ENCODE measurements at places on chromosomes 6 and 20.

GRCh38 chr6:35808688-35809087, 3.5 kb downstream of the LHFPL5 start:
- DNase-seq = peak; percentile 74

DNA sequence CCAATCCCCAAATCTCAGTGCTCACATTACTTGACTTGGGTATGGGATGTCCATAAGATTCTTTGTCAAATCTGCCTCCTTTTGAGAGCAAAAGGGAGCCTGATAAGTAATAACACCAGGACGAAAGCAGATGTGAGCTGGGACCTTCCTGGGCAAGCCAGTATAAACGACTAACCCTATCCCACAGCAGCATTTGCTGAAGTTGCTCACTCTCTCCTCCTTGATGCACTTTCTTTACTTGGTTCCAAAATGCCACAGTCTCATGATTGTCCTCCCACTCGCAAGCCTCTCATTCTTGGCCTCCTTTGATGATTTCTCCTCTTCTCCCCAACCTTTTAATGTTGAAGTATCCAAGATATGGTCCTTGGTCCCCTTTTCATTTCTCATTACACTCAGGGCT, 44.7 kb upstream of the TAGAP start:
- DNase-seq = no peak

DNA sequence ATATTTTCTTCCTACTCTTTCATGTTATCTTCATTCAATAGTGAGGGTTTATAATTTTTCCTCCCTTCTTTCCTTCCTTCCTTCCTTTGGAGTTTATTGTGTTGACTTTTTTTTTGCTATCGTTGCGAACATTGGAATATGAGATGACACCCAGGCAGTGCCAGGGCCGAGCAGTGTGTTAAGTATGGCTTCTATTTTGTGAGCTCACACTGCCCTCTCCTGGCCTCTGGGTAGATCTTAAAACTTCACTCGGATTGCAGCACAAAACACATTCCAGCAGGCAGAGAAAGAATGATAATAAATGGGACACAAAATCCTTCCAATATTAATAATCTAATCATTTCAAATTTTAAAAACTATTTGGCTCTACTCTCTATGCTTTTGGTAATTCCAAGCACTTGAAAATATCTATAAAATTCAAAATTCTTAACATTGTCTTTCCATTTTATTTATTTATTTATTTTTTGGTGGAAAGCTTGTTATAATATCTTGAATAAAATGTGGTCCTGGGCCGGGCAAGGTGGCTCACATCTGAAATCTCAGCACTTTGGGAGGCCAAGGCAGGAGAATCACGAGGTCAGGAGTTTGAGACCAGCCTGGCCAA, 147.4 kb upstream of the OLIG3 start:
- DNase-seq = peak; percentile 77

DNA sequence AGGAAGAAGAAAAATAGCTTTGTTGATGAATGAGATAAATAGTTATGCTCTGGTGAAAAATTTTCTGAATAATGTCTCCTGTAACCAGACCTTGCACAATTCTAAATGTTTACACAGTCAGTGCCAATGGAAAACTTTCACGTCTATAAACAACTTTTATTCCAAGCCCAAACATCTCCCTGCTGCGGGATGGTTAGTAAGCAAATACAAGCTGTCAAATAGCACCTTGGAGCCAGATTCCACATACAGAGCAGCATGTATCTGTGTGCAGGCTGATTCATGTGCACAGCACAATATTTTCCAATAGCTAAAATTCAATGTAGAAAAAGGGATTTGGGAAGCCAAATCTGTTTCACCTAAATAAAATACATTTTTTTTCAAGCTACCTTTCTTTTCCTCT, 813.3 kb downstream of the HACE1 start:
- peak; percentile 2 for DNase-seq
